ENCODE measurements at places on chromosomes 7 and 10.

- DNase-seq = no peak
Observed at GRCh38 chr10:126256864-126257263, 131.4 kb downstream of the ADAM12 start.

DNA sequence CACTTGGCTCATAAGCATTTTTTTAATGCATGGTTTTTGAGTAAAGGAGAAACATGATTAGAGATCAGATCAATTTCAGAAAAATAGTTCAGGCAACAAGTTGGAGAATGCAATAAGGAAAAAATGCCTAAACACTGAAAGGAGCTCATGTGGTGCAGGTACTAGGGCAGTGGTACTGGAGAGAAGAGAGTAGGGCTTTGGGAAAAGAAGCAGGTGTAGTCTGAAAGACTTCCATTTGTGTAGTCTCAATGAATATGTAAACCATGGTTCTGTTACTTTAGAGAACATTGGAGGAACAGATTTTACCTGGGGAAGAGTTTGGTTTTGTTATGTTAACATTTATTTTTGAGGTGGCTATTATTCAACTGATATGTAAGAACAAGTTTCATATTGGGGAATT lies 5.5 kb downstream of the GTPBP10 start:
- no peak for DNase-seq

DNA sequence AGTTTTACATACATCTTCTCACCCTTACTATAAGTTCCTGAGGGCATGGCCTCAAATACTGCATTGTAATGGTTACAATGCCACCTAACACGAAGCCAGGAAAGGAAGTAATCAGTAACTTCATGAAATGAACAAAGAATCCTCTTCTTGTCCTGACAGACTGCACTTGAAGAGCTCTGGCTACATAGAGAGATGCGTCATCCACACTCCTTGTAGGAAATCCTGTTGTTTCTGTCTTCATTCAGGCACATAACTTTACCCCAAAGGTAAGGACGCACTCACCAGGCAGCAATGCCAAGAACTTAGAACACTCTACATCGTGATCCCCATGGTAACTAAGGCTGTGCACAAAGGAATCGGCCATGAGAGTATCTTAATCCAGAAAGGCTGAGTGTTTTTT lies 80.3 kb upstream of the ARID5B start:
- DNase-seq = no peak

- no peak for DNase-seq
Observed at GRCh38 chr7:1755783-1756625, 85.9 kb downstream of the ELFN1 start.

- no peak for DNase-seq
Observed at GRCh38 chr7:159031135-159031701, 113.4 kb downstream of the VIPR2 start.

DNA sequence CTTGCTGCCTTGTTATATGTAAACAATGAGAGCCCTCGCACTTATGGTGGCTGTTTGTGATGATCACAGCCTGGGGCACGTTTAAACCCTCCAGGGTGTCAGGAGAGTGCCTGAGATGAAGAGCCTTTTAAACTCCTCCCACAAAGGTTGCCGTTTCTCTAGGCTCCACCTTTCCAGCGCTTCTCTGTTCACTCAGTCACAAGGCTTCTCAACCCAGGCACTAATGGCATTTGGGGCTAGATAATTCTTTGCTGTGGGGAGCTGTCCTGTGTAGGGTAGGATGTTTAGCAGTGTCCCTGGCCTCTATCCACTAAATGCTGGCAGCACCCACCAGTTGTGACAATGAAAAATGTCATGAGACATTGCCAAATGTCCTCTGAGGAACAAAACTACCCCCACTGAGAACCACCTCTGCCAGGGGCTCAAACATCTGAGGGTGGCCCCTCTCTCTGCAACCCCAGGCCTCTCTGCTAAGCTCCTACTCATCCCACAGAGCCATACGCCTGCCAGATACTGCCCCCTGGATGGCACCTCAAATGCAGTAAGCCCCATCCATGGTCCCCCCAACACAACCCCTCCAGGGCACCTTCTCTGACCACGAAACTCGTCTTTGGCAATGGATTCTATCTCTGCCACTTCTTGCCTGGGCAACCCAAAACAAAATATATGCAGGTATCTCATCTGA lies 144.3 kb upstream of the ZMIZ1 start:
- no peak for DNase-seq

GRCh38 chr7:81154565-81154964 lies 235.7 kb upstream of the SEMA3C start:
- DNase-seq = no peak

DNA sequence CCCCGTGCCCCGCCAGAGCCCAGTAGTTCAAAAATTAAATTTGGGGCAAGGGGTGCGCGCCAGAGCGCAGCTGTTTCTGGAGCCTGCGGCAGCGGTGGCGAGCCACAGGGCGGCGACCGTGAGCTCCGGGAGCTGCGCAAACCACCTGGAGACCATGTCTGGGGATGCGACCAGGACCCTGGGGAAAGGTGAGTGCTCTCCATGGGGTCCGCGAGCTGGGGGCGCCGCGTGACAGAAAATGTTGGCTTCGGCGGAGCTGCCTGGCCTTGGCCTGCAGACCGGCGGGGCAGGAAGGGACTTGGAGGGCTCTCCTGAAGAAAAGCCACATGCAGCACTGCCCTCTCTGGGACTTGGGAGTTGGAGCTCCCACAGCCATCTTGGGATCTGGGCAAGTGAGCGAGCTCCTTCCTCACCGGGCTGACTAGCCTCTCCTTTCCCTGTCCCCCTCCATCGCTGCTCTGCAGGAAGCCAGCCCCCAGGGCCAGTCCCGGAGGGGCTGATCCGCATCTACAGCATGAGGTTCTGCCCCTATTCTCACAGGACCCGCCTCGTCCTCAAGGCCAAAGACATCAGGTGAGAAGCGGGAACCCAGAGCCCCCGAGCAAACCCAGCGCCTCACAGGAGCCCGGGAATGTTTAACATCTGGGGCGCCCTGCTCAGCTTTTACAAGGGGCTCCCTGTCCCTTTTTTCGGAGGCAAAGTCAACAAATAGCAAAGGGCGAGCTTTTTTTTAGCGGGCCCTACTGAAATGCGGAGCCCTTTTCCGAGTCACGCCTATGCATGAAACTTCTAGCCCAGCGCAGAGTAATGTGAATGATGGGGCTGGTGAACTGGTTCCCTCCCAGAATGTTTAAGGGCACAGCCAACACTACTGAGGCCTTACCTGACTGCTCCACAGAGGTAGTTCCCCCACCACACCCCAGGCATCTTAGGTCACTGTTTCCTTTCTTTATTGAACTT lies 6.1 kb downstream of the GSTO2 start:
- no peak for DNase-seq

DNA sequence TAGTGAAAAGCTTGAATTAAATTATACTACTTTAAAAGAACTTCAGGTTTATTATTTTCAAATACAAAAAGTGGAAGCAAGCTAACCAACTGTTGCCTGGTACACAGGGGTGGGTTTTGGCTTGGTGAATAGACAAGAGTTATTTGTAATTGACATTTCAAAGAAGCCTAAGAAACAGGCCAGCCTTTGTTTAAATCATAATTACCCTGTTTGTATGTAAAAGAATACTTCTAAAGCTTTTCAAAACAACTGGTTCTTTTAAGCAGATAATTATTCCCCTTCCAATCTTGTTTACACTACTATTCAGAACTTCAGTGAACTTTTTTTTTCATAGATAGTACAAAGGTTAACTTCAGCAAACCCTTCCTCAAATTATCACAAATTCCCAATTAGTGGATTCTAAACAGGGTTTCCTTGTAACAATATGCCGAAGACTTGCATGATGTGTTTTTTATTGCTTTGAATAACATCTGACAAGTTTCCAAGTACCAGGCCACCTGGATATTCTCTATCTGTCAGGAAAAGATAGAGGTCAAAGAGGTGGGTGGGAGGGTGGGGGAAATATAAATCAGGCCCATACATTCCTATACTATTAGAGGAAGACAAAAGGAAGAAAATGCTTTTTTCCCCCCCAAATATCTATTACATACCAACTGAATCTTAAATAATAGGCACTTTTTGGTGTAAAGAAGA lies 20.4 kb downstream of the SSMEM1 start:
- DNase-seq = no peak

DNA sequence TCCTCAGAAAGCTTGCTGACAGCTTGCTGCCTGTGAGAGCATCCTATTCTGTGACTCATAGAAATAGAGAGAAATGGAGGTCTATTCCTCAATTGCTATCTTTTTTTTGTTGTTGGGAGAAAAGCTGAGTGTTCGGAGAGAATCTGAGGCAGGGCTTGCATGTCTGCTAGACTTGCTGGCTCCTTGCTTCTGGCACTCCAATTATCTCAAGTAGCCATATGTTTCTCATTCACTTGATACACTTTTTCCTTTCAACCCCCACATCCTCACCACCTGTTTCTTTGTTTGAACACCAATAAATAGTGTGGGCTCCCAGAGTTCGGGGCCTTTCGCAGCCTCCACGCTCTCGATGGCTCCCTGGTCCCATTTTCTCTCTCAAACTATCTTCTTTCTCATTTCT lies 172.2 kb downstream of the SH2D4B start:
- DNase-seq = no peak

DNA sequence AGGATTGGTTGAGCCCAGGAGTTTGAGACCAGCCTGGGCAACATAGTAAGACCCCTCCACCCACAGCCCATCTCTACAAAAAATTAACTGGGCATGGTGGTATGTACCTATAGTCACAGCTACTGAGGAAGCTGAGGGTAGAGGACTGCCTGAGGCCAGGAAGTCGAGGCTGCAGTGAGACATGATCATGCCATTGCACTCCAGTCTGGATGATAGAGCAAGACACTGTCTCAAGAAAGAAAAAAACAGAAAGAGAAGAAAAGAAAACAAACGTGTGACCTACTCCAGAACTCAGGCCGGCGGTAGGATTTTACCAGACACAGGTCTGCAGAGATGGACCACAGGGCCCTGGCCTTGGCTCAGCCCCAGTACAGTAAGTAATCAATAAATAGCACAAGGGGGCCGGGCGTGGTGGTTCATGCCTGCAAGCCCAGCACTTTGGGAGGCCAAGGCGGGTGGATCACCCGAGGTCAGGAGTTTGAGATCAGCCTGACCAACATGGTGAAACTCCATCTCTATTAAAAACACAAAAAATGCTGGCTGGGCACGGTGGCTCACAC lies 35.4 kb upstream of the TNRC18 start:
- no peak for DNase-seq

DNA sequence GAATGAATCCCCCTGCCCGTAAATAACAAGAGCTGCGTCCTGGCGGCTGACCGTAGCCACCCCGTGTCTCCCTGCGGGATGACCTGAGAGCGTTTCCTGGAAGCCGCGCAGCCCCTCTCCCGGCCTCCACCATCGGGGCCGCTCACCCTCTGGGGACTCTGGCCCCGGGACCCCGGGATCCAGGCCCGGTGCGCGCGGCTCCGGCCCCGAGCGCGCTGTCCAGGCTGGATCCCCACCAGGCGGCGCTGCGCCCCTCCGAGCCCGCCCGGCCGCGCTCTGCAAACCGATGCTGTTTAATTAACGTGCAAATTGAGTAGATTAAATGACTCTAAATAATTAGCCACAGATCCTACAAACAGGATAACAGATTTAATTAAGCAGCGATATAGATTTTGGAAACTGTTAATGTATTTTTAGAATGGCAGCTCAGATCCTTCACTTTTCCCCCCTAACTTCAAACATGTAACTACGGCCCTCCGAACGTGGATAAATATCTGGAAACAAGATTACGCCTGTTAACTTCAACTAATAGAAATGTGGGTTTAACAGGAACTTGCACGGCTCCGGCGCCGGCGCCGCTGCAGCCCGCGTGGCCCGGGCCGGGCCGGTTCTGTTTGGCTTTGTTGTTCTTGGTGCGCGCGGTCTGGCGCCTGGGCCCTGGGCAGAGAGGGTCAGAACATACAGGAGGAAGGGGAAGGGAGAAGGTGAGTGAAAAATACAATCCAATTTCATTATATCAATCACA lies 7.1 kb upstream of the UNCX start:
- peak; percentile 62 for DNase-seq

- DNase-seq = no peak
Observed at GRCh38 chr7:100159099-100159623, 638 bp upstream of the TRAPPC14 start.

GRCh38 chr10:31958856-31959255 lies 30.2 kb upstream of the ARHGAP12 start:
- DNase-seq = no peak

- no peak for DNase-seq
Observed at GRCh38 chr7:87474533-87475358, 734 bp downstream of the ABCB4 start.

DNA sequence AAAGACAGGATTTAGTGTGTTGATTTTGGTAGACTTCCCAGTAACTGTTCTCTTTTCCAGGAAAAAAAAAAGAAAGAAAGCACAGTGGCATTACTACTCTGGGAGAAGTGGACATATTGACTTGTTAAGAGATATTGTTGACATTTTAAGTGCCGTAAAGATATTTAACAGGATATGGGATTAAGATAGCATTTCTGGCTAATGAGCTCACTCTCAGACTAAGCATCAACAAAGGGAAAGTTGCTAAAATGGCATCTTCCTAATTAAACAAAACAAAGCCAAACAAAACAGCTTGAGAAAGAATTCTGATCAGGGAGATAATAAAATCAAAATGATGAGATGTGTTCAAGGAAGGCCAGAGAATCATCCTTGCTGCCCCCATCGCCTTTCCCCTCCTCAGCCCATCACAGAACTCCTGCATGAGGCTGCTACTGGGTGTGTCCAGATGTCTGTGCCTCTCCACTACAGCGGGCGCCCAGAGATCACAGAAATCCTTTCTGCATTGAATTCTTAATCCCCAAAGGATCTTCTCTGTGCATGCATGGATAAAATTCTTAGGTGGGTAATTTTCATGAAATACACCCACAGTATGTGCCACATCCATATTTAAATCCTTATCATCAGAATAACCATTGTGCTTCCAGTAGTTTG lies 270.5 kb downstream of the POU6F2 start:
- DNase-seq = no peak

DNA sequence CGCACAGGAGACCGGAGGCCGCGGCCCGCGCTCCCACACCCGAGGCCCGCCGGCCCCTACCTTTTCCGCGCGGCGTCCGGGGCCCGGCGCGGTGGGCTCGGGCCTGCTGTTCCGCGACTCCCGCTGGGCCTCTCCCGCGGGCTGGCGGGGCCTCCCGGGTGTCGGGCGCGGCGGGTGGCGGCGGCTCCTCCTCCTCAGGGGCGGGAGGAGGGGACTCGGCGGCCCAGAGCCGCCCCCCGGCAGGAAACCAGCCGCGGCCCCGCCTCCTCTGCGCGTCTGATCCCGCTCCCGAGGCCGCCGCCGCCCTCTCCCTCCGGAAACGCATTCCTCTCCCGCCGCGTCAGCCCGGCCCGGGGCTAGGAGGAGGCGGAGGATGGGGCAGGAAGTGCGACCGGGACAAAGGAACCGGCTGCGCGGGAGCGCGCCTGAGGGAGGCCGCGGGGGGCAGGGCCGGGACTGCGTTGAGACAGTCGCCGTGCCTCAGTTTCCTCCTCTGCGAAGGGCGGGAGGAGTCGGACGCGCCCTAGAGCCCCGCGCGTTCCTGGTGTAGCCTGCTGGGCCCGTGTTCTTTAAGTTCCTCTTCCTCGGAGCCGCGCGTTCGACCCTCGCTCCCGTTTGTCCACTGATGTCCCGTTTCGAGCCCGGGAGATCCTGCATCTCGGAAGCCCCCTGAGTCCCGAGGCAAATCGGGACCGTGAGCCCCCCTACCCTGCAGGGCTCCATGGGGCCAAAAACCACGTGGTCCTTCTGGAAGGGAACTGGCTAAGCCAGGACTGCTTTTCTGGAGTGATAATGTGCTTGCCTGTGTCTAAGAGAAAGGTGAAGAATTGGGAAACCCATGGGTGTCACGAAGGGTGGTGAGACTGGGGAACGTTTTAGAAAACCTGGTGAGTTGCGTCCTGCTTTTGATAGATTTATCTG lies at the start of gene ITGB1:
TSS of gene ITGB1 (minus strand) at position 146 of the 921 bp plus-strand sequence. CDS start 22,672 bp downstream, outside the sequence.
- DNase-seq = peak; percentile 88

- DNase-seq = no peak
Observed at GRCh38 chr10:95327367-95327766, 36.6 kb upstream of the PDLIM1 start.

Data from HTR-8/SVneo (cell line).